ENCODE measurements at places on chromosomes 12 and 14.

DNA sequence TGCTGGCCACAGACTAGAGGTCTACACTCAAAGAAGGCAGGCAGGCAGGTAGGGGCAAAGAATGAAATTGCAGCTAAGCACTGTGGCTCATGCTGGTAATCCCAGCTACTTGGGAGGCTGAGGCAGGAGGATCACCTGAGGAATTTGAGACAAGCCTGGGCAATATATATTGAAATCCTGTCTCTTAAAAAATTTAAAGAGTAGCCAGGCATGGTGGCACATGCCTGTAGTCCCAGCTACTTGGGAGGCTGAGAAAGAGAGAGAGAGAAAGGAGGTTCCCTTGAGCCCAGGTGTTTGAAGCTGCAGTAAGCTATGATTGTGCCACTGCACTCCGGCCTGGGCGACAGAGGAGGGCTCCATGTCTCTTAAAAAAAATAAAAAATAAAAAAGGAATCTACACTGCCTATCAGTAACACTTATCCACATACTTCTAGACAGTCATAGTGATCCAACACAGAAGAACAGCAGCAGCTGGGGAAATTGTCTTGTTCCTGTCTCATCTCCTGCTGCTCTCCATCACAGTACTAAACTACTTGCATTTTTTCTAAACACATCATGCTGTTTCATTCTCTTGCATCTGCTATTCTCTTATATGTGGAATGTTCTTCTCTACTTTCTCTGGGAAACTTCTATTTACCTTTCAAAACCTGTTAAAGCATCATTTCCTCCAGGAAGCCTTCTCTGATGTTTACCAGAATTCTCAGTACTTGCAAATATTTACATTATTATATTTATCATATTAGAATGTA is 57.2 kb downstream of the ATF7 start:
- DNase-seq = no peak

GRCh38 chr12:109582636-109583035 is 9.0 kb downstream of the MVK start:
- DNase-seq = no peak

- peak; percentile 9 for DNase-seq
Measured at GRCh38 chr12:69007101-69007854, 74.3 kb upstream of the CPM start.

DNA sequence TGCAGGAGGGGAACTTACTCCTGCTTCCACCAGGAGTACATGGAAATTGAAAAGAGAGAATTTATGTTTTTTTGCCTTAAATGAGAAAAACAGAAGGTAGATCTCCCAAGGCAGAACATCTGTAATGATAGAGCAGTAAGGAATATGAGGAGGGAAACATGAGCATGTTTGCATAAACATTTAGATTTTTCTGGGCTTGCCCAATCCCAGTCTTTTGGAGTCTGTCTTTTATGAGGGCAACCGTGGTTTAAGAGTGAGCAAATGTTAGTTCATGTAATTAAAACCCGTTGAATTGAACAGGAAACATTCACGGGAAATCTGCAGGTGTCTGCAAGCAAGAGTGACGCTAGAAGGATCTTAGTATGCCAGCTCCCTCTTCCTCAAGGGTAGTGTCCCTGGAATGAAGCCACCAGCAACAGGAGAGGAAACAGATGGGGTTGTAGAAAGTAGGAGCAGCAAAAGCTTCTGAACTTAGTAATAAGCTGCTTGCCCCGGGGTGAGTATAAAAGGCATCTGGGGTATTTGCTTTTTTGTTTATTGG is 79.3 kb downstream of the ARF6 start:
- no peak for DNase-seq

DNA sequence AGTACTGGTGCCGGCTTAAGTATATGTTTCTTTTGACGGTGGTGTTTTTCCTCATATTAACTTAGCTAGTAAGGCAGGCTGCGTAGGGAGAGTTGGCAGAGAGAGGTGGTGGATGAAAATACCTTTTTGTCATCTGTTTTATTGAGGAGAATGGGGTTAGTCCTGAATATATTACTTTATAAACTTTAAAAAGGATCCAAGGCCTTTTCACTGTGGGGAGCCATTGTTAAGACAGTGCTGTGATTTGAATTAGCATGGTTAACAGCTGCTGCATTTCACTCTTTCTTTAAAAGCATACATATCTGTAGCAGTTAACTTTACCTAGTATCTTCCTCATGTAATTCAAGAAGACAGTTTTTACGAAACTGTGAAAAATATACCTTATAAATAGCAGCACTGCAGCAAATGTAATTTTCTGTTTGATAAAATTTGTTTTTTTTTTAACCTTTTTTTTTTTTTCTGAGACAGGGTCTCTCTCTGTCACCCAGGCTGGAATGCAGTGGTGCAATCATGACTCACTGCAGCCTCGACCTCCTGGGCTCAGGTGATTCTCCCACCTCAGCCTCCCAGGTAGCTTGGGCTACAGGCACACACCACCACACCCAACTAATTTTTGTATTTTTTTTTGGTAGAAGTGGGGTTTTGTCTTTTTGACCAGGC is 57.1 kb downstream of the AEBP2 start:
- DNase-seq = no peak

DNA sequence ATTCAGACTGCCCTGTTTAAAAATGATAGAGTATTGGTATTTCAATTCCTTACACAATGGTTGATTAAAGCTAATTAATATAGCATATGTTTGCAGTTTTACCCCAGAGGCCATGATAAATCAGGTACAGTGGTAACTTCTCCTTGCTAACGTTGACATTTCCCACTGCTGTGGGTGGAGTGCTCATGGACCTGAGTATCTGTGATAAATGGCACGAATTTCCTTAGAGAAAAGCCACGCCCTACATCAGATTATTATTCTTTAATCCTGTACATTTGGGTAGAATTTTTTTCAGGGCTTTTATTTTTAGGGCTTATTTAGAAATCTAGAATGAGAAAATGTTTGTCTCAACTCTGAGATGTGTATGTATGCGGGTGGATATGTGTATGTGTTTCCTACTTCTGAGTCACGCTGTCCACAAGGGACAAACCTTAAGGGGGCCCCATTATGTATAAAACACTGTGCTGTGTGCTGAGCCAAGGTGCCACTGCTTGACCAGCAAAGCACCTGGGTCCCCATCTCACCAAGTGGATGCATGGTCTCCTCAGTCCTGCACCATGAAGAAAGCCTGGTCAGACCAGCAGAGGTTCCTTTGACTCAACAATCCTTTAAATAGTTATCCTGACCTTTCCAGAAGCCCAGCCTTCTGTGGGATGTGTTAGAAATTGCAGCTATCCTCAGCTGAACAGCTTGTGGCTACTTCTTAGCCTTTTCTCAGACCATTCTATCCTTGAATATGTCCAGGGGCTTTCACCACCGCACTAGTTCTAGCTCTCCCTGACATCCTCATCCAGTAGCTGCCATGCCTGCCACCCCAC is 57.9 kb upstream of the STK38L start:
- no peak for DNase-seq

GRCh38 chr12:56040963-56041551 is 661 bp upstream of the RPS26 start:
- no peak for DNase-seq

- peak; percentile 29 for DNase-seq
Measured at GRCh38 chr12:63206909-63207308, 55.9 kb upstream of the AVPR1A start.

GRCh38 chr14:91273273-91273884 is 28.9 kb upstream of the GPR68 start:
- DNase-seq = no peak

DNA sequence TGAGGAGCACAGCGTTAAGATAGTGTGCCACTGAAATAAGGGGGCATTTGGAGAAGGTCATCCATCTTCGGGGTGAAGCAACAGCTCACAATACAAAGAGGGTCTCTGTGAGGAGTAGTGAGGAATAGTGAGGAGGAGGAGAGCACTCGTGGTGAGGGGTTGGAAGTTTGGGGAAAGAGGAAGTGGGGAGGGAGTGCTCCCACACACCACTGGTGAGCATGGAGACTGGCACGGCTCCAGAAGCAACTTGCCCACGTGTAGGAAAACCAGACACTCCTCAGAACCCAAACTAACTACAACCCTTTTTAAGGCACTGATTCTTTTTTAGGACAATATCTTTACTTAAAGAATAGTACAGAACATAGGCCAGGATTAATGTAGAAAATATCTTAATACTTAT is 48.9 kb downstream of the GALNT8 start:
- DNase-seq = no peak

DNA sequence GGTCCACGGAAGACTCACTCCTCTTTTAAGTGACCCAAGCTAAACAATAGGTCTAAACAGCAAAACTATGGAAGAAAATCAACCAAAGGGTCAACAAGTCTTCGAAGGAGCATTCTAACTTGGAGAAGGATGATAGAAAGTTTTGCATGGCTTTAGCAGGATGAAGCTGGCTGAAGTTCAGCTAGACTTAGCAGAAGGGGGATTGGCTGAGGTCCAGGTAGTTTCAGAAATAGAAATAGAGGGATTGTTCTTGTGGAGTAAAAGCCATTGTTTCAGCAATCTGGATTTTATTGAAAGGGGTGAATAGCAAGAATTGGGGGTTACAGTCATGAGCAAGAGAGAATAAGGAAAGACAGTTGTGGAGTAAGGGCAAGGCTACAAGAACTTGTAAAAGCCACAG is 84.7 kb upstream of the TSPAN8 start:
- no peak for DNase-seq

- no peak for DNase-seq
Measured at GRCh38 chr12:94678379-94678778, 28.0 kb upstream of the TMCC3 start.

DNA sequence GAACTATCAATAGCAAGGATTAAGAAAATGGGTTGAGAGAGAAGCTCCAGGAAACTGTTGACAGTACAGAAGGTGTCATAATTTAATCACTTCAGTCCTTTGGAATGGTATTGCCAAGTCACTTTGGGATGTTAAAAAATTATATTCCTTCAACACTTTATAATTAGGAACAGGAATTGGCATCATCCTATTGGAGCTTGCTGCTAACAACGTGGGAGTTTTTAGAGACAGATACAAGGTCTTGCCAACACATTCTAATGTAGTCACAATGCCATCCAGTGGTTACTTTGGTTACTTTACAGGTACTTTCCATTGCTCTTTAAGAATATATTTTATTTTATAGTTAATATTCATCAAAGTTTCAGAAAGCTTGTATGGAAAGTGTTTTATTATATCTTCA is 310.1 kb downstream of the SYT1 start:
- DNase-seq = no peak

DNA sequence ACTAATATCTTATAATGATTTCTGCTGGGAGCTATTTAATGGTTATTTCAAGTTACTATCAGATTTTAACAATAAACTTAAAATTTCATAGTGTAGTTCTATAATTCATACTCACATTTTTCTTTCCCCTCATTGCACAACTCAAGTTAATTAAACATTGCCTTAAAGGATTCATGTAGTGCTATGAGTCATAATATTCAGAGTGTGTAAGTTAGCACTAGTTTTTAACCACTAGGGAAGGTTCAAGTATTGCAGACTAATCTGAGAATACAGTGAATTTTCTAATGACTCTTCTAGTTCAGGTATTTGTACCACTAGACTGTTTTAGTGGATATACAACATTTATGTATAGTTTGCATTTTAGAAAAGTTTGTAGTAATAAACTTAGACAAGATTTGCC is 49.9 kb downstream of the FOXA1 start:
- DNase-seq = no peak

Data from body of pancreas (tissue), 4 donors.